ENCODE measurements at places on chromosomes 2 and 18.

DNA sequence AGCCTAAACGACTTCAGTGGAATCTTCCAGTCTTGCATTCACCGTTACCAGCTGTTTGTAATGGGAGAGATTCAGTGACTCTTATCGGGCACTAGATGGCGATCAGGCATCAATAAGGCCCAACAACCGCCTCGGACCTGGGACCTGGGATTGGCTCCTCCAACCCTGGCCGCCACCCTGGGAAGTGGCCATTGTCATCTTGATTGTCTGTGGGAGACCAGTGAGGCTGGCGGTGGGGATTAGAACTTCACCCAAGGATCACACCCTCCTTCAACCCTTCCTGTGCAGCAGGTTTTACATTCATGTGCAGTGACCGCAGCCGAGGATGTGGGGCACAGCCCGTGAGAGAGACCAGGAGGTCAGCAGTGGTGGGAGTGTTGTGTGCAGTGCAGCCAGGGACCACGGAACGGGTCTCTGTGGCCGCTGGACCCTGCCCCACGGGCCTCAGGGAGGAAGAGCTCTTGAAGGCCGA is 85.3 kb downstream of the SPP2 start:
- DNase-seq: peak; percentile 83

- no peak for DNase-seq
Observed at GRCh38 chr2:48693066-48693465, 62.5 kb downstream of the LHCGR start.

DNA sequence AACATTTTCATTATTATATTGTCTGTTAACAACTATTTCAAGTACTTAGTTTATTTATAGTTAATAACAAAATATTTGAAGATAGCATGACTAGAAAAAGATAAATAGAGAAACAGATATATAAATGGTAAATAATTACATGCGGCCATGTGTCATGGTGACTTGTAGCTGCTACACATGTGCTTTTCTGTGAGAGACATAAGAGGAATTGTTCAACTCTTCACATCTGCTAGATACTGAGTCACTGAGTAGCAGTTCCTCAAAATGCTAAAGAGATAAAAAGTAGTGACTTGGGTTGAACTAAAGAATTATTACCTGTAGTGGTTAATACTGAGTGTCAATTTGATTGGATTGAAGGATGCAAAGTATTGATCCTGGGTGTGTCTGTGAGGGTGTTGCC is 37.5 kb upstream of the SCN9A start:
- DNase-seq: no peak

GRCh38 chr2:210268281-210268680 is 43.0 kb upstream of the ACADL start:
- DNase-seq: no peak

DNA sequence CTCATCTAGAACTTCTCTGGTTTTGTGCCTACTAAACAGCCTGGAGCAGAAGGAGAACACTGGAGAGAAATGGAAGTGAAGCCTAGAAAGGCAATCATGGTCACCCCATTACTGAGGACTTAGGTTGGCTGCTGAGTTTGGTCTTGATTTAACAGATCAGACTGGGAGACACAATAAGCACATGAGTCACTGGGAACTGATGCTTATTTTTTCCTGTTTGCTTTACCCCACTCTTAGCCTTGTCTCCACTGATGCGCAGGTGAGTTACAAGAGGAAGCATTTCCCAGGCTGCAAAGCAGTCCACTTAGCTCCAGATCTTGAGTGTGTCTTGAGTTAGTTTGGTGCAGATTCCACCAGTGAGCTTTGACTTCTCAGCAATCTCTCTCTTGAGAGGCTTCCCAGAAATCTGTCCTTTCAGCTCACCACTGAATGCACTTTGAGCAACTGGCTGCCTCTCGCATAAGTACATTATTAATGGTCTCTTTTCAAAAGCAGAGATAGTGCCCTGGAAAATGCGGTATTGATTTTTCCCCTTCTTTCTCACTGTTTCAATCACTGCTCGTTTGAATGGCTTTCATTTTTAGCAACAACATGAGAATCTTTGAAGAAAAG is 390.2 kb upstream of the SETBP1 start:
- no peak for DNase-seq

DNA sequence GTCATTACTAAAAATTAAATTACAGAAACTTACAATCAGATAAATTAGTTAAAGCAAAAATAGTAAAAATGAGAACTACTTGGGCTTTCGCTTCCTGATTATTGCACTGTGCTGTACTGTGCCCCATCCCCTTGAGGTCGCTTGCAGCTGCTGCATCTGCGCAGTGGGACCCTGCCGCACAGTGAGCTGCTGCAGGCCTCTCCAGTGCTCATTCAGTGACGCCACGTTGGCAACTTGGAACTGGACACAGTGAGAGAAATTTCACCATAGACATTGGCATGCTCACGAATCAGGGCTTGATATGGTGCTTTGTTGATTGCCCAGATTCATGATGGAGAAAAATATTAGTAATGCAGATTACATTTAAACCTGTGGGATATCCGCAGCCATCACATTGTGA is 290.8 kb upstream of the MYT1L start:
- no peak for DNase-seq

DNA sequence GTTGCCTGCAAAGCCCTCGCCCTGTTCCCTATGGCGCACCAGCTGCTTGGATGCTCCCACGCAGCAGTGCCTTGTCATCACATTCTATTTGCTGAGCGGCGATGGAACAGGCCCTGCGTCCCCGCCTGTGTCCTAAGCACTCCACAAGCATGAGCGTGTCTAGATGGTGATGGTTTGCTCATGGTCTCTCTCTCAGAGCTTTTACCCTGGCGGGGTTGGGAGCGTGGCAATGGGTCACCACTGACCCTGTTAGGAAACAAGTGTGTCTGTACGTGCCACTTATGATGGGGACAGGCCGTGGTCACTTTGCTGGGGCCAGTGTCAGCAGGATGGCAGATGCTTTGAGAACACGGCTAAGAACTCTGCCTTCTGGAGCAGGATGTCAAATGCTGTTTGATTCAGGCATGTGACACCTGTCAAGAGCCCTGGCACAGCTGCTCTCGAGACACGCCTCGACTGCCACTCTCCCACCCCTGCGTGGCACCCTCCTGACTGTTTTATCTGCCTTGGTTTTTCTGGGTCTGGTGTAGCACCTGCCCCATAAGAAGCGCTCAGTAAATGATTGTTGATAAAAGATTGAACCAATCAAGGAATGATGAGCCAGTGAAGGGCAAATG is 44.2 kb downstream of the RRM2 start:
- no peak for DNase-seq

- no peak for DNase-seq
Observed at GRCh38 chr18:52174220-52174619, 165.8 kb upstream of the DCC start.

DNA sequence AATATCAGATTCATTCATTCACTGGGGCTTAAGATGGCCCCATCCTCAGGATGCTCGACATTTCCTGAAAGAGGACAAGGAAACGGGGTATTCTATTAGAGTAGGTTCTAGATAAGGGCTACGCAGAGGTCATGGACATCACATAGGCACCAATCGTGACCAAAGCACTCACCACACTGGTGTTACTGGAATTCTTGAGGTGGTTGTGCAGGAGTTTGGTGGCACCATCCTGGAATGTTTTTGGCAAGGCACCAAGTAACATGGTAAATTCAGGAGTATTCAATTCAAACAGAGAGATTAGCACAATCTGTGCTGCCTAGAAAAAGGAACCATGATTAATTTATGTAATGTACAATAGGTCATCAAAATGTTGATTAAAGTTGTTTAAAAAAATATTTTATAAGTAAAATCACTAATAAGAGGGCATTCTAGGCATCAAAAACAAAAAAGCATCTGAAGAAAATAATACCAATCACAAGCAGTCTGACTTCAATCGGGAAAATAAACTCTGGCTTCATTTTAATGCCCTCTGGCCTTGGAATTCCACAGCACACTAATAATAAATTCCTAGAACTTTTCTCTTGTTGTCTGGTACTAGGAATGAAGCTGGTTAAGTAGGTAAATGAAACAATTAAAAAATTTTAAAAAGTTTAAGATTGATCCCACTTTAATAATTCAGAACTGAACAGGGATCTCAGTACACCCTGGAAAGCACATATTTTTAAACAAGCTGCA is 102.8 kb upstream of the TFCP2L1 start:
- DNase-seq: no peak

GRCh38 chr2:240662681-240663080 is 20.0 kb downstream of the AQP12B start:
- peak; percentile 3 for DNase-seq

GRCh38 chr18:76493213-76494161 is 1.6 kb downstream of the ZNF516 start:
- DNase-seq: peak; percentile 61

DNA sequence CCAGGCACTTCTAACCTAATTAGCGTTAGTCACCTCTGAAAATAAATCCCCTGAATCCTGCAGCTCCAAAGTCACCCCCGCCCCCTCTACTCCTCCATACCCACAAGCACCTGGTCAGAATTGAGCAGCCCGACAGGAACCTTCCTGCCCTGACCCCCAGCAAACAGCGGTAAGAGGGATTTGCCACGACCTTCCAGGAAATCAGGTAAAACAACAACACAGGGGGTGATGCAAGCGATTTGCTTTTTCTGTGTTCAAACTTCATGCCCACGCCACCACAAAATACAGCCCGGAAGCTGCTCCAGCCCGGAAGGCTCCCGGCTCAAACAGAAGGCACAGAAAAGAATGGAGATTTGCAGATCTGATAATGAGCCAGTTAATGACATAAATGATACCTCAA is 367.1 kb downstream of the GPD2 start:
- no peak for DNase-seq

- DNase-seq: peak; percentile 44
Observed at GRCh38 chr2:177489719-177490301, 97.2 kb downstream of the AGPS start.

- DNase-seq: peak; percentile 8
Observed at GRCh38 chr2:140526575-140526974, 1604.2 kb downstream of the LRP1B start.

GRCh38 chr2:77522888-77523287 is 712 bp upstream of the LRRTM4 start:
- DNase-seq: no peak

GRCh38 chr2:100057901-100058261 is 84.5 kb downstream of the AFF3 start:
- DNase-seq: peak; percentile 19

- DNase-seq: no peak
Observed at GRCh38 chr2:78237704-78238103, 715.5 kb upstream of the LRRTM4 start.

DNA sequence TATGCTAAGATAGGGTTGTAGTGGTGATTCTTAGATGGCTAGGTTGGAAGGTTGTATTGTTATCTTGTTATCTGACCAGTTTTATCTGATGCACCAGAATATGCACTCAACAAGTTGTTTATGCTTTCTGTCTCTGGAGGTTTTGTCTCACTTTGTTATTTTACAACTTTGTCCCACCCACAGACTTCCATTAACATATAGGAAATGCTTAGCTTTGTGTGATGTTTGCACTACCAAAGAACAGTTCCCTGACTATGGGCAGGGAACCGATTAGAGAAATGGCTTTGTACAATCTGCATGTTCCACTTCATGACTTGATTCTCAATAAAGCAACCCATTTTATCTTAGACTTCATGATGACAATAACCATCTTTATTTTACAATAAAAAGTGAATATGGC is 160.6 kb upstream of the CDH20 start:
- DNase-seq: no peak

DNA sequence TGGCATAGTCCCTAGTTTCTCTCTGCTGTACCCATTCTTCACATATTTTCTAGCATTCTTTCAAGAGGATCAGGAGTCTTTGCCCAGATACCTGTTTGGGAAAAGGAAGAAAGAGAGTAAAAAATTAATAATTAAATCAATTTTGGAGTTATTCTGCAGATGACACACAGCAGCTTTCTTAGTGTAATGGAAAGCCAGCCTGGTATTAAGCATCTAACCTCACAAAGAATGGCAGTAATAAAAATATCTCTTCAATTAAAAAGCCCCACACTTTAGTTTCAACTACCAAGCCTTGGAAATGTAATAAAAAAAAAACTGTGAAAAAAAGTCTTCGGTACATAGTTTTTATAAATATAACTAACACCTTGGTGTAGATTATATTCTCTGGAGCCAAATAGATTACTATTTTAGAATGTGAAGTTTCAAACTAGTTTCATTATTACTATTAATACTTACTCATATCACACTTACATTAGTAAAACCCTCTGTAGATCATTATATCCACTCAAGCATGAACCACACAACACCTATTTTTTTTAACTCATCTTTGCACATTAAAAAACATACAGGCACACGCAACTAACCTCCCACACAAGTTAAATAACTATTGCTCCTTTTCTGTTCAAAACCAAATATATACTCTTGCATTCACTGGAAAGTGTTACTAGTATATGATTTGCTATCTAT is 90.9 kb downstream of the GPD2 start:
- no peak for DNase-seq

DNA sequence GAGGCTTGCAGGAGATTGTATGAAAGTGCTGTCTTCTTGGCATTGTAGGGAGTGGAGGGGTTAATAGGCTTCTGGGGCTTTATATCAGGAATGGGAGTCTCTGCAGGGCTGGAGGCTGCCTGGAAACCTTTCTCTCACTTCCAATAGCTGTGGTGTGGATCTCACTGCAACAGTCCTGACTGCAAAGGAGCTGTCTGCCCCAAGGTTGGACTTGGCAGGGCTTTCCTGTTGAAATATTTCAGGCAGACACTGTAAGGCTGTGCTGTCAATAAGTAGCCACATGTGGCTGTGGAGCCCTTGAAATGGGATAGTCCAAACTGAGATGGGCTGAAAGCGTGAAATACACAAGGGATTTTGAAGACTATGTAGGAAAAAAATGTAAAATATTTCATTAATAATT is 399.1 kb upstream of the SPRED2 start:
- no peak for DNase-seq

- DNase-seq: no peak
Observed at GRCh38 chr18:1438967-1439366, 534.3 kb downstream of the ADCYAP1 start.

DNA sequence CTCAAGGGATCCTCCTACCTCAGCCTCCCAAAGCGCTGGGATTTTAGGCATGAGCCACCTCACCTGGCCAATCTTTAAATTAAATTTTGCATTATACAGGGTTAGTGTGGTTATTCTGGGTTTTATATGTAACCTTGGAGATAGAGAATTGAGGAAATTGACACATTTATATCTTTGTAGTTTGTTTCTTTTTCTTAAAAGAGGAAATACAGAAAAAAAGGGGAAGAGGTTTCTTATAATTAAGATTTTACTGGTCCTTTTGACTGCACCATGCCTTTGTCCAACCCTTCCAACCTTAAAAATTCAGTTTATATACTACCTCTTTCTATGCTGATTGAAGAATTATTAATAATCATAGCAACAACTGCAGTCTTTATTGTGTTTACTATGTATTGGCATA is 210.1 kb upstream of the STON1 start:
- DNase-seq: no peak

- no peak for DNase-seq
Observed at GRCh38 chr18:37669991-37670534, 104.5 kb upstream of the CELF4 start.

DNA sequence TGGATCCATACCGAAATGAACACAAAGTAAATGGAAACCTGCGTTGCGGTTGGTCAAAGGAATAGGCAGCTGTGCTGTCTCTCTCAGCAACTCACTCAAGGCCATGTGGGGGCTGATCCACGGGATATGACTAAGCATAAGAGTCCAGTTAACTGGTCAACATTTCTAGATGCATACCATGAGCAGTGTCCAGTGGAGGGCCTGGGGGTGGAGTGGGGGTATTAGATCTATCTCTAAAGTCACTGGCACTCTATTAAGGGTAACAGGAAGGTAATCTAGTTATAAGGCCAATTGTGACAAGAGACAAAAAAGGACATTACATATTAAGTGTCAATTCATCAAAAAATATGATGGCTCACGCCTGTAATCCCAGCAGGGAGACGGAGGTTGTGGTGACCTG is 136.8 kb downstream of the TTC32 start:
- no peak for DNase-seq

Measured in AG08395 (cell line).